A549 treated with RU486 at 1 μM for 4 hours (cell line): ENCODE measurements at places on chromosomes 6 and 20. TPM values are rescaled to one million over a fixed set of nuclear protein-coding genes. Genes with fewer than 3 reads are reported as not detected.

IGF2R gene
- 27.1 to 36.3 TPM (median 30.9 TPM) in 5 replicates for total RNA-seq

RSPO3 gene
- 86.4 to 127 TPM (median 99.4 TPM) in 5 replicates for total RNA-seq

HINT3 gene
- total RNA-seq: 4.1 to 8.4 TPM (median 7.4 TPM) in 5 replicates

RREB1 gene
- total RNA-seq: 6.1 to 9.5 TPM (median 8.5 TPM) in 5 replicates

AK9 gene
- total RNA-seq: 1.2 to 2.5 TPM (median 1.6 TPM) in 5 replicates

HCRTR2 gene
- not detected in 5 replicates for total RNA-seq

DYNLT2 gene
- 0.27 to 0.70 TPM (median 0.65 TPM) in 5 replicates for total RNA-seq

UBE2C gene
- 226 to 288 TPM (median 250 TPM) in 5 replicates for total RNA-seq

OR2J3 gene
- total RNA-seq: not detected in 5 replicates

ELOVL4 gene
- 1.2 to 1.9 TPM (median 1.6 TPM) in 5 replicates for total RNA-seq

PAX1 gene
- 0.01 TPM in 1 of 5 replicates, not detected in the others for total RNA-seq

MDN1 gene
- total RNA-seq: 10.5 to 13.5 TPM (median 12.4 TPM) in 5 replicates
